ENCODE measurements at places on chromosomes 7 and 10.

DNA sequence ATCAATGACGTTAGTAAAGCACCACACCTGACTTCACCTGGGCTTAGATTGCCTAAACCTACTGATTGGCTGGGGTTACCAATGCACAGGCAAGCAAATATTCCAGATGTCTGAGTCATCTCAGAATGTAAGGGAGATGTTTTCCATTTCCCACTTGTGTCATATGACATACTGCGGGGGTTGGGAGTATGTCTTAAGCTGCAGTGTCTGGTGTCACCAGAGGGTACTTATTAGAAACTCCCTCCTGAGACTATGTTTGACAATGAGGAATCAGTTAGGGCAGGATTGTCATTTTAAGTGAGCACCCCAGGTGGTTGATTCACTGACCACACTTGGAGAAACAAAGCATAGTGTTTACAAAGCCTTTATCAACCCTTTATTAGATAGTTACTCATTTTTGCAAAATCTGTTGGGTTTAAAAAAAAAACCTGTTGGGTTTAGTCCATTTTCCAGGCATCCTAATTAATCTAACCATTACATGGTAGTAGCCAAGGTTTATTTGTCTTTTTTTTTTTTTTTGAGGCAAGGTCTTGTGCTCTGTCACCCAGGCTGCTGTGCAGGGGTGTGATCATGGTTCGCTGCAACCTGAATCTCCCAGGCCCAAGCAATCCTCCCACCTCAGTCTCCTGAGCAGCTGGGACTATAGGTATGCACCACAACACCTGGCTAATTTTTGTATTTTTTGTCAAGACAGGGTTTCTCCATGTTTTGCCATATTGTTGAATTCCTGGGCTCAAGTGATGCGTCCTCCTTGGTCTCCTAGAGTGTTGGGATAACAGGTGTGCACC lies 72.5 kb downstream of the CDK6 start:
- DNase-seq = peak; percentile 91

GRCh38 chr10:118128675-118129074 lies 81.9 kb upstream of the RAB11FIP2 start:
- DNase-seq = no peak

GRCh38 chr7:149615690-149616270 lies 118.2 kb upstream of the ZNF746 start:
- DNase-seq = no peak

DNA sequence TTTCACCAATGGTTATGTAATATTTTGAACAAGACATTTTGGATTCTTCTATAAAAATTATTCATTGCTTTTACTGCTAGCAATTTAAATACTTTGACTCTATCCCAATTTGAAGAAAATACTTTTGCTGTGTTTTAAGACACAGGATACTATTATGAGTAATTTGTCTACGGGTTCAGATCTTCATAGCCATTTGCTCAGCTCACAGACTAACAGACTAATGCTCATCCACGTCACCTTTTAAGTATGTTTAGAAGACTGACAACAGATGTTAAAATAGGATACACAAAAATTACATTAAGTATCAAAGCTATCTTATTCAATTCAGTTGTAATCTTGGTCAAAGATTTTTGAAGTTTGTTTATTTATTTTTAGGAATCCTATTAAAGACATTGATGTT lies 251.3 kb upstream of the CHRM2 start:
- no peak for DNase-seq

- DNase-seq = no peak
Measured at GRCh38 chr10:108852211-108852610, 1071.1 kb downstream of the XPNPEP1 start.

DNA sequence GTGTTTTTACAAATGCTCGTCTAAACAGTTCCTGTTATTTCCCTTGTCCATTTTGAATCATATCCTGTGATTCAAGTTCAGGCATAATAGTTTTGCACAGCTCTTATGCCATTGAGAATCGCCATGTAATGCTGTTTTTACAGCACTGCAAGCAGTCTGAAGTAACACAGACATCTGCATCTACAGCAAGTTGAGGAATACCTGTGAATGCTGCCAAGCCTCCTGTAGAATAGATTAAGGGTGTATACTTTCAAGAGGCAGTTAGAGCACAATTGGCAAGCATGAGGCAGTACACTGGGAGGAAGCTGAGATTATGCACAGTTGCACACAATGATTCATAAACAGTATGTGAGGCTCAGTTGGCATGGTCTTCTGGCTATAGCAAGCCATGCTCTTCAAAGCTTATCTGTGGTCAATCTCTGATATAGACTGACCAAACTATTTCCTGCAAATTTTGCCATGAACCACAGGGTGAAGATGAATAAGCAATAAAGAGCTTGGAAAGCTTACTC lies 121.9 kb upstream of the AKR1E2 start:
- peak; percentile 93 for DNase-seq

DNA sequence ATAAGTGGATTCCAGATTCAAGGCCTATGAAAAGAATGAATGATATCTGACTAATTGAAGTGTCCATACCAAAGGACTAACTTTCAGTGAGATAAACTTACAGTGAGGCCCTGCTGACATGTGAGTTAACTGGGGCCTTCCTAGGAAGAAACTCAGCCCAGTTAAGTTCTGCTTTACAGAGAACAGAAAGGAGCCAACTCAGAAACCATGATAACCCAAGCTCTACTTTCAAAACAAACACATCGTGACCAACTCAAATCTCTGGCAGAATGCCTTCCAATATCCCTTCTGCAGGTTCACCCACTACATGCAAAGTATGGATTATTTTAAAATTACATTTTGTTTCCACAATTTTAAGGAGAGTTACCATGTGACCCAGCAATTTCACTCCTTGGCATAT lies 75.8 kb upstream of the MRLN start:
- DNase-seq = no peak

DNA sequence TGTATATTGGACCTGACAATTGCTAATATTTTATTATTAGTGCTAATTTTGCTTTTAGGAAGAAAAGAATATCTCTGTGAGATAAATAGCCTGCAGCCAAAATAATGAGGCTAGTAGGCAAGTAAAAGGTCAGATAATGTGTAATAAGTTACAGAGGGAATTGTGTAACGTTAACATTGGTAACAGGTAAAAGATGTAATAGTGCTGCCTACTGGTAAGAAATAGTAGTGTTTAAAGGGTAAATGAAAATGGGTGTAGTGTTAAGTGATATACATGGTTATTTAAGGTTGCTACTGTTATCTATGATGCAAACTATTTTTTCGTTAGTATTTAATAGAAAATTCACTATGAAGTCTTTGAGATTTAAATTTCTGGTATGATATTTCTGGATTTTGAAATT lies 9.2 kb upstream of the FOXP2 start:
- DNase-seq = peak; percentile 51

- DNase-seq = no peak
Measured at GRCh38 chr7:87226495-87226894, 7.0 kb upstream of the TMEM243 start.

GRCh38 chr7:71286924-71287323 lies 155.0 kb downstream of the GALNT17 start:
- no peak for DNase-seq

GRCh38 chr10:89153116-89153515 lies 54.0 kb downstream of the CH25H start:
- no peak for DNase-seq

- peak; percentile 51 for DNase-seq
Measured at GRCh38 chr10:126569513-126570244, 100.8 kb downstream of the C10orf90 start.

GRCh38 chr10:113148901-113149300 lies 198.9 kb downstream of the TCF7L2 start:
- no peak for DNase-seq

DNA sequence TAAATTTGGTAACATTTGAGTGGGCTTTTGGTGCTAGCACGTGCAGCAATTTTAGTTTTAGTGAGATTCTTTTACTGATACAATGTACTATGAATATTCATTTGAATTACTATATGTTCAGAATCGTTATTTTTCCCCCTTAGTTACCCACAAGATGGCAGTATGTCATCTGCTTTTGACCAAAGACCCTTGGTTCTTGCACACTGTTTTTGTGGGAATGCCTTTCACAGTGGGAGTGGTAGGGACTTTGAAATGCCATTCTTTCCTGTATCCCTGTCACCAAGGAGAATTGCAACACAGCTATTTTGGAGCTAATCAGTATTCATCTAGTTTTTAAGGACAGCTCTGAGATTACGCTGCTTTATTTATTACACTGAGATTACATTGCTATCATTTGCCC lies 40.6 kb downstream of the SEC23IP start:
- peak; percentile 20 for DNase-seq

GRCh38 chr7:56537477-56537876 lies 421.3 kb upstream of the NUPR2 start:
- DNase-seq = no peak

- DNase-seq = no peak
Measured at GRCh38 chr7:41882745-41883420, 180.0 kb upstream of the INHBA start.

Data from H4 (cell line).